ENCODE measurements at places on chromosomes 16 and 17. TPM values are rescaled to one million over a fixed set of nuclear protein-coding genes. Genes with fewer than 3 reads are reported as not detected.

SOST gene
- not detected for total RNA-seq

DNA sequence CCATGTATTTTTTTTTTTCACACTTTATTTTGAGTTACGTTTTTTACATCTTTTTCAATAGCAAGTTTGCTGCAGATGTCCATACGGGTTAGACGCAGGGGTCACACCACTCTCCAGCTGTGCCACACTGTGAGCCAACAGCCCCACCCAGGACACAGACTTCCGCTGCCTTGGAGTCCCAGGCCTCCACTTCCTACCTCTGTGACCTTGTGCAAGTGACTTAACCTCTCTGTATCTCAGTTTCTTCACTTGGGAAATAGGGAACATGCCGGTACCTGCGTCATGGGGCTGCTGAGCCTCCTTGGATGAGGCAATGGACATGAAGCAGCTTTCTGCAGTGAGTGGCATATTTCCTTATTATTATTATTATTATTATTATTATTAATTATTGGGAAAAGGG lies 3.3 kb upstream of the PITPNA start:
- DNase-seq, result no peak

GRCh38 chr17:12388226-12388625 lies 277.5 kb upstream of the MYOCD start:
- no peak for DNase-seq

DNA sequence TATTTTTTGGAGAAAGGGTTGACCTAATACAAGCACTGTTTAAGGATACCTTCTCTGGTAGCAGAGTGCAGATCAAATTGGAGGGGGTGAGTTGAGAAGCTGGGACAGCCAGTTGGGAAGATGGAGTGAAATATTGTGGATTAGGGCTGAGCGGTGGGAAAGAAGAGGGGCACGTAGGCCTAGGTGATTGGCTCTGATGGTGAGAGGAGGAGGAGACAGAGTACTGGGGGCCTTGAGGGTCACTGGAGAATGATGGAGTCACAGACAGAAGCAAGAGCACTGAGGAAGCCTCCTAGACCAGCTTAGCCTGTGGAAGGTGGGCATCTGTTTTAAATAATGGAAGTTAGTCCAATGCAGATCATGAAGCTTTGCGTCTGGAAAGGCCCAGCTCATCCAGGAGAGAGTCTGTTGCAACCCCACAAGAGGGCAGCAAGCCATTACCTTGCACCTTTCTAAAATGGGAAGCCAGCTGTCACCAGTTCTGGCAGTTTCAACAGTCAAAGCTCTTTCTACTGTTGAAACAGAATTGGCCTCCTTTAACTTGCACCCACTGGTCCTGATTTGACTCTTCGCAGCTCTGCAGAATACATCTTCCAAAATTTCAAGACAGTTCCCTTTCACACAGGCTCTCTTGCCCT lies 11.8 kb downstream of the SLC9A5 start:
- no peak for DNase-seq

All from natural killer cell treated with Interleukin-12 subunit alpha and Interleukin-12 subunit beta and Interleukin-15 and Interleukin-18, amount 100 ng/mL, for 72 hours (primary cell).